ENCODE measurements at places on chromosomes 2 and 18.

DNA sequence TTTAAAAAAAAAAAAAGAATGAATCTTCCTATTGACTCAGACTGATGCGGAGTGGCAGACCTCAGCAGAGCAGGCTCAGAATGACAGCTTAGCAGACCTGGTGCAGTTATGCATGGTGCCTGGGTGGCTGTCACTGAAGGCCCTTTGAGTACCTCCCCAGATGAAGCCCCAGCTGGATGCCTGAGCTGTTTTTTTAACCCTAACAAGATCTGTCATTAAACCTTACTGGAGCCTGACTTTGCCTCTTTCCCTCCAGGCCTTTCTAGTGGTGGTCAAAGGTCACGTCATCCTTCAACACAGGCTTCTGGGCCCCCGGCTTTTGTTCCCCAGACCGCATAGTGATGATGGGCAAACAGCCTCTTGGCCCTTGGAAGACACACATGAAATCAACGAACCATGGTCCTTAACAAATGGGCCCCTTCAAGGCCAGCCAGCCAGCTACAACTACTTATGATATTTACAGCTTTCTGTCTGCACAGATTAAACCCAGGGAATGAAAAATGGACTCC is 138.3 kb upstream of the CYP1B1 start:
- no peak for DNase-seq

DNA sequence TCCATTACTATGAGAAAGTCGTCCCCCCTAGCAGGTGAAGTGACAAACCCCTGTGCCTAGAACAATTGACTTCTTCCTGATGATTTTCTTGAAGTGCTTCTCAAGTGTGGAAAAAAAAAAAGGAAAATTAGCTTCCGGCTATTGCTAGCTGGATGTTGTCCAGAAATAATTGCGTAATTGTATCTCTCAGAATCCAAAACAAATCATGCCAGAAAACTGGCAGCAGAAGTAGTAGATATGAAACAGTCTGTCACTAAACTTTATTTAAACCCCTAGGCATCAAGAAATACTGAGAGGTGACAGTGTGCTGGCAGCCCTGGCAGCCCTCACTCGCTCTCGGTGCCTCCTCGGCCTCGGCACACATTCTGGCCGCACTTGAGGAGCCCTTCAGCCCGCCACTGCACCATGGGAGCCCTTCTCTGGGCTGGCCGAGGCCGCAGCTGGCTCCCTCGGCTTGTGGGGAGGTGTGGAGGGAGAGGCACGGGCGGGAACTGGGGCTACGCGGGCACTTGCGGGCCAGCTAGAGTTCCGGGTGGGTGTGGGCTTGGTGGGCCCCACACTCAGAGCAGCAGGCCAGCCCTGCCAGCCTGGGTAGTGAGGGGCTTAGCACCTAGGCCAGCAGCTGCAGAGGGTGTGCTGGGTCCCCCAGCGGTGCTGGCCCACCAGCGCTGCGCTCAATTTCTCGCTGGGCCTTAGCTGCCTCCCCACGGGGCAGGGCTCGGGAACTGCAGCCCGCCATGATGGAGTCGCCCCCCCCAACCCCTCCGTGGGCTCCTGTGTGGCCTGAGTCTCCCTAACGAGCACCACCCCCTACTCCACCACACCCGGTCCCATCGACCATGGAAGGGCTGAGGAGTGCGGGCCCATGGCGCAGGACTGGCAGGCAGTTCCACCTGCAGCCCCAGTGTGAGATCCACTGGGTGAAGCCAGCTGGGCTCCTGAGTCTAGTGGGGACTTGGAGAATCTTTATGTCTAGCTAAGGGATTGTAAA is 80.5 kb upstream of the ABCA12 start:
- no peak for DNase-seq

DNA sequence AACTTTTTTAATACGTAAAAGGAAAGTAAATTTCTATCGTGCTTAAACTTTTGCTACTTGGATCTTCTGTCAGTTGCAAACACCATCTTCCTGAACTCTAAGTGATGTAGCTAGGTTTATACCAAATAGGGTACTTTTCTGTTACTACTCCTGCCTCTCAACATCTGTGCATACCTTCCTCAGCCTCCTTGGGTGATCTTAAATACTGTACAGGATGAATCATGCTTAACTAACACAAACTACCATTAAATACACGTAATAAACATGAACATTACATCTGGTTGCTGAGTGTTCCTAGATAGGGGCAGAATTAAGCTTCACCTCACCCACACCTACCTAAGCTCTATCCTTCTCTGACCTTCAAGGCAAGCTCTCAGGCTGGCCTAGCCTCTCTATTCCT is 398.0 kb downstream of the TXNL1 start:
- no peak for DNase-seq

DNA sequence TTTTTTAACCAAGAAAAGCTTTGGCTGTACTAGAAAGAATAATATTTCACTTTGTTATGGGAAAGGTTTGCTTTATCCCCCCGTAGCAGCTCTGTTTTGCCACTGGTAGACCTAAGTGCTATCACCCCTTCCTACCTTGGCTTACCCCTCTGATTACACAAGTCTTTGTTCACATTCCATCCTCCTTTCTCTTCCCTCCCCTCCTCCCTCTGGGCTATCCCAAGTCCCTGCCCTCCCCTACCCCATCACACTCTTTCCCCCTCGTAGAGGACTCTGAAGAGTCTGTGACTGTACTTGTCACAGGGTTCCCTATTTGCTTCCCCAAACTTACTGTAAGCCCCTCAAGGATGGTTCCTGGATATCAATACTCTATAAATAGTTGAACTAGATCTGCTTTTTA is 152.9 kb upstream of the NOSTRIN start:
- DNase-seq: no peak

- no peak for DNase-seq
Observed at GRCh38 chr2:179377296-179377695, 112.7 kb upstream of the SESTD1 start.

DNA sequence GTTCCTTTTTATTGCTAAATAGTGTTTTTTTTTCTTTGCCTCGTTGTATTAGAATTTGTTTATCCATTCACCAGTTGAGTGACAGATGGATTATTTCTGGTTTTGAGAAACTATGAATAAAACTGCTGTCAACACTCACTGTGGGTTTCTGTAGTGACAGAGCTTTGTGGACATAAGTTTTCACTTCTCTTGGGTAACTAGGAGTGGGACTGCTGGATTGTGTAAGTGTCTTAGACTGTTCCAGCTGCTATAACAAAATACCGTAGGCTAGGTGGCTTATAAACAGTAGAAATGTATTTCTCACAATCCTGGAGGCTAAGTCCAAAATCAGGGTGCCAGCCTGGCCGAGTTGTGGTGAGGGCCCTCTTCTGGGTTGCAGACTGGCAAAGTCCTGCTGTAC is 71.9 kb downstream of the TNFRSF11A start:
- DNase-seq: no peak

- no peak for DNase-seq
Observed at GRCh38 chr2:216245391-216245975, 126.8 kb downstream of the MARCHF4 start.

GRCh38 chr18:59249199-59249774 is 24.0 kb downstream of the RAX start:
- peak; percentile 78 for DNase-seq

- no peak for DNase-seq
Observed at GRCh38 chr2:176132205-176133171, 3.0 kb downstream of the HOXD8 start.

DNA sequence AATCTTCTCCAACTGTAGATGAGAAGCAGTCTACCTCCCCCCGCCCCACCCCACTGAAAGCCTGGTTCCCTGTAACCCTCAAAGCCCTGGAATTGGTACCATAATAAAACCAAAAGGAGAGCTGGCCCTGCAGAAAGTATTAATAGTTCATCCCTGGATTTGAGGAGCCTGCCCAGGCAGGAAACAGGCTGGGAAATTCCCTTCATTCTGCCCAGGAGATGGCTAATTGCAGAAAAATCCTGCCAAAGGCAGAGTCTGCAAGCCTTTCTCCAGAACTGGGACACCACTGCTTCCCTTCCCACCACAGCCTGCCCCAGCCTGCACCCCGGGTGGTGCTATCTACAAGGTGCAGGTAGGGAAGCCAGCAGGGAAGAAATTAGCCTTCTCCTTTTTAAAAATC is 16.3 kb downstream of the GKN2 start:
- DNase-seq: no peak

DNA sequence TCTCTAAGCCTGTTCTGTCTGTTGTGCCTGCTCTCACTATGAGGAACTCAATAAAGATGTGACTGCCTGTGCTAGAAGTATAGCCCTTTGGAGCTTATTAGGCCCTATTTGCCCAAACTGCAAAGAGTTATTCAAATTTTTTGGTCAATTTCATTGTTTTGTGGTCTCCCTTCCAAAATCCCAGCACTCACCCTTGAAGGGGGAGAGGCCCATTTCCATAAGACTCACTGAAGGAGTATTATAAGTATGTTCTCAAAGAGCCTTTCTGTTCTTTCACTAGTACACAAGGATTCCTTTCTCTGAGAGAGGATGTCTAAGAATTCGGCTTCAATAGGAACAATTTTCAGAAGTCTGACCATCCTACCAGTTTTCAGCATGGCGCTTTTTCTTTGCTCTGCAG is 641.9 kb upstream of the REG3G start:
- DNase-seq: no peak

DNA sequence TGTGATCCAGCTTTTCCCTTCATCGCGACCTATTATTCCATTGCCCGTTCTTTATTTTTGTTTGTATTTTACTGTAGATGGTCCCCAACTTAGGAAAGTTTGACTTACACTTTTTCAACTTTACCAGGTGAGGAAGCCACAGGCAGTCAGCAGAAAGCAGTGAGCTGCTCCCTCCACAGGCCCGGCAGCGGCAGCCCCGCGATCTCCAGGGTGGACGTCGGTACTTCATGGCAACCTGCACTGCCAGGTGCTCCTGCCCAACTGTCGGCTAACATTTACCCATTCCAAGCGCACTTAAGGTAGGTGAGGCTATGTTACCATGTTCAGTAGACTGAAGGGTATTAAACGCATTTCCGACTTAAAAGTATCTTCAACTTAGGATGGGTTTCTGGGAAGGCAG is 12.8 kb downstream of the ZNF516 start:
- no peak for DNase-seq

GRCh38 chr2:206275312-206276055 is 1.0 kb downstream of the ZDBF2 start:
- DNase-seq: peak; percentile 50

DNA sequence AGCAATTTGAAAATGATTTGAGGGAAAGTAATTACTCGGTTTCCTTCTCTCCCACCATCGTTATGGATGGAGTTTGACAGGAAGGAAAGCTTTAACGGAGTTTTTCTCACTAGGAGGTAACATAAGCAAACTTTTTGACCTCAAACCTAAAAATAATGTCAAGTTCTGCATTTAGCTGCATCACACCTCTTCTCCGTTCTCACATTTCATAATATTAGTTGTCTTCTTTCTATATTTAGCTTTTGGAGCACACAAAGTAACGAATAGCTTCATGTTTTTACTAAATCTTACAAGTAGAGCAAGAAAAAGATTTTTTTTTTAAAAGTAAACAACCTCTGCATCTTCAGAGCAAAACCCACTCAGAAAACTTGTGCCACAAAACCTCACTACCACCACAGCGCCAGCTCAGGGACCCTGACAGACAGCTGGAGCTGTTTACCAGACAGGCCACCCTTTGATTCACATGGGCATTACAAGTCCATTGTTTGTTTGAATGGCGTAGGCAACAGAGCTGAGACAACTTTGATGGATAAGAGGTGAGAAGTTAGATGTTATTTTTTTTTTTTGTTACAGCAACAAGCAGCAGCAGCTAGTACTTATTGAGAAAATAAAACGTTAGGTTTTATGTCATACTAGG is 21.9 kb upstream of the ICOS start:
- DNase-seq: no peak

DNA sequence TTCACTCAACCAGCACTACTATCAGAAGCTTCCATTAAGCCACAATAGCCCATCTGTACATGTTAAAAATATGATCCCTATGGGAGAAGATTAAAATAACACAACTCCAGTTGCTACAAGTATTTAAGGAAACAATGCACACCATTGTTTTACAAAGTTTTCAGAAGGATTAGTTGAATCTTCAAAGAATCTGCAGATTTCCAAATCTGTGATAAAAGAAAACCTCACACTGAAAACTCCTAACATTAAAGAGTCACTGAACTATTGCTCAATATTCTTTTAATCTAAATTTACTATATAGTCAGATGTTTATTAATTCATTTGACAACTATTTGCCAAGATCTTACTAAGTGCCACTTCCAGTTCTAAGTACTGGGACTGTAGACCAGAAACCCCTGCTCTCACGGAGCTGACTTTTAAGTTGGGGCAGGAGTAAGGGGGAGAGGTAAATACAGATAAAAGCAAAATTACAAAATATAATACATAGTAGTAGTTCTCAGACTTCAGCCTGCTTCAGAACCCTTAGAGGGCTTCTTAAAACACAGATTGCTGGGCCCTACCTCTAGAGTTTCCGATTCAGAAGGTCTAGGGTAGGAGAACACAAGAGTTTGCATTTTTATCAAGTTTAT is 94.4 kb downstream of the STK39 start:
- no peak for DNase-seq

DNA sequence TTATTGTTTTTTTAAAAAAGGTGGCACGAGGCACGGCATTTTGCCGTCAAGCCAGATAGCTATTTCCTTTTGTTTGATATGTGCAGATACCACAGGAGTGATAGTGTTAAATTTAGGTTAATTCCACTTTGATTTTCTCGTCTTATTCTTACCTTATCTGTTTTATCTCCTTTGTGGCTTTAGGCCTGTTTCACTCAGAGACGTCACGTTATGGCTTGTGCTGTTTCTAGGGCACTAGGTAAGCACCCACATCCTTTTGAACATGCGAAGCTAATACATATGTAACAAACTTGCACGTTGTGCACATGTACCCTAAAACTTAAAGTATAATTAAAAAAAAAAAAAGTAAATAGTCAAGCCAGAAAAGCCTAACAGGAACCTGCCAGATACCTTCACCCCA is 57.8 kb downstream of the C18orf63 start:
- DNase-seq: no peak

DNA sequence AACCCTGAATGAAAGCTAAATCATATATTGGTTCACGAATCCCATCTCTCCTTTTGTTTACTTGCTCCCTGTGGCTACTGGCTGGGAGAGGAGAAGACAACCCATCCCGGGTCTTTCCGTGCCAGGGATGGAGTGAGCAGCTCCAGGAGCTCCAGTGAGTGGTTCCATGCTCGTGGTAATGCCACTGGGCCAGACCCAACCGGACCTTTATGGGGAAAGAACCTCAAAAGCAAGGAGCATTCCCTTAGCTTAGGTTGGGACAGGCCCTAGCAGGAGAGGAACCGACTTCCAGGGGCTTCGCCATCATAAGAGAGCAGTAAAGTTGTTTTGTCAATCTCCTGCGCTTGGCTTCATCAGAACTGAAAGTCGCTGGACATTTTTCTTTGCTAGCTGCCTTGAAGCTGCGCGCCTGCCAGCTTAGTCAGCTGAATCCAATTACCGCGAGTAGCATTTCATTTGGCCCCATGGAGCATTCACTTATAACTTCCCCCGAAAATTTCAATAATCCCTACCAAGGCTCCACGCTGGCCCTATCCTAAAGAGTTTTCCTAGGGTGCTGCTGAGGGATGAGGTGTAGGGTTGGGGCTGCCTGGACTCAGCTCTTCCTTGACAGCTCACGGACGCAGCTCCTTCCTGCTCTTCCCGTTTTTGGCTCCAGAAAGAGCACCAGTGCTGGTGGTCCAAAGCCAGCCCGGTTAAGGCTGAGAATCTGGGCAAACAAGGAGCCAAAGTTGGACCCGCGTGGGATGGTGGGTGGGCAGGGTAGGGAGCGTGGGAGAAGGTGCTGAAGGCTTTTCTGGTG is 4.9 kb downstream of the HOXD3 start:
- DNase-seq: no peak

All from hematopoietic multipotent progenitor cell treated with erythropoietin and hydrocortisone succinate and interleukin-3 and kit ligand, for 4 days (in vitro differentiated cells).